ENCODE measurements at places on chromosomes 12 and 14.

GRCh38 chr14:54138354-54139038 is 181.9 kb upstream of the BMP4 start:
- no peak for DNase-seq

DNA sequence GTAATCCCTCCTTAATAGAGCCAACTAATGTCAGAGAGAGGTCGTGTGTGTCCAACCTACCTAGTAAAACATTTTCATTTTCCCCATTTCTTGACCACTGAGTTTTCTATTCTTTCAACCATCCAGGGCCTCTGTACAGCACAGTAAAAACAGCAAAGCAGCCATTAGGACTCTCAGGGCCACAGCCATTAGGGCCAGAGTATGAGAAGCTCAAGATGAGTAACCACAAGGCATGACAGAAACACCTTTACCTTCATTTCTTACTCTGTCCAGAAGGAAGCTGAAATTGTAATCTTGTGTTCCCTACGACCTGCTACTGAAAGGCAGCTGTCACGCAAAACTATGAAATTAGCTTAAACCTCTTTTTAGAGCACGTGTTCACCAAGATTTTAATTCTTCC is 2.3 kb downstream of the SPPL3 start:
- DNase-seq, result no peak

- DNase-seq, result no peak
Observed at GRCh38 chr12:111309584-111309983, 59.3 kb downstream of the PHETA1 start.

- no peak for DNase-seq
Observed at GRCh38 chr12:88876857-88877256, 296.6 kb upstream of the KITLG start.

All from GM06990 (cell line).